ENCODE measurements at places on chromosomes 11 and 22. TPM values are rescaled to one million over a fixed set of nuclear protein-coding genes. Genes with fewer than 3 reads are reported as not detected.

The USP2 gene
- 1.8 TPM for total RNA-seq

The SLC15A3 gene
- total RNA-seq = 0.55 TPM

The SULT4A1 gene
- total RNA-seq = 5.5 TPM

The MUC5AC gene
- not detected for total RNA-seq

The PGR gene
- not detected for total RNA-seq

The NCR3LG1 gene
- 1.8 TPM for total RNA-seq

The JHY gene
- not detected for total RNA-seq

The GAL3ST3 gene
- total RNA-seq = not detected

The BTG4 gene
- total RNA-seq = 8.1 TPM

The FADS3 gene
- 44.4 TPM for total RNA-seq

The OR51D1 gene
- not detected for total RNA-seq

The DRD2 gene
- not detected for total RNA-seq

The MPPED2 gene
- not detected for total RNA-seq

The POU2AF2 gene
- not detected for total RNA-seq

The OR51G2 gene
- total RNA-seq = not detected

The RASGRP2 gene
- 1.9 TPM for total RNA-seq

The VWCE gene
- total RNA-seq = 7.3 TPM

The NTM gene
- 11.5 TPM for total RNA-seq

The RIMBP3B gene
- total RNA-seq = 0.34 TPM

The CPT1A gene
- 1.9 TPM for total RNA-seq

The KBTBD4 gene
- total RNA-seq = 32.7 TPM

The C22orf42 gene
- not detected for total RNA-seq

The MYO18B gene
- total RNA-seq = not detected

The OR4D10 gene
- total RNA-seq = not detected

The GPHA2 gene
- total RNA-seq = 0.80 TPM
